ENCODE measurements at places on chromosomes 2 and 18.

- DNase-seq, result no peak
Observed at GRCh38 chr18:4808891-4809290, 353.8 kb upstream of the DLGAP1 start.

- DNase-seq, result no peak
Observed at GRCh38 chr2:218267259-218267658, 2.7 kb downstream of the AAMP start.

DNA sequence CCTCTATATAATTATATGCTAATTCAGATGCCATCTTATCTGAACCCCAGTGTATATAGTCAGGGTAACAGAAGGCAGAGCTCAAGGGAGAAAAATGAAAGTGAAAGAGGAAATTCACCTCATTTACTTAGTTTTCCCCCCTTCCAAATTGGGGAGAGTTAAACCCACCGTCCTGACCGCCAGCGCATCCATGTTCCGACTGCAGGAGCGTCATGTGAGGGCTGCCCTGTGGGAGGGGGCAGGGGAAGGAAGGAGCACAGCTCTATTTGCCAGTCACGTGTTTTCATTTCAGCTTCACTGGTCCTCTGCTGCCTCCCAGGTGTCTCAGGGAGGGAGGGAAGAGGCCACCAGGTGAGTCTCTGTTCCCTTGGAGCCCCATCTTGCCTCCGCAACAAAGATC is 13.2 kb downstream of the CNNM4 start:
- DNase-seq, result no peak

DNA sequence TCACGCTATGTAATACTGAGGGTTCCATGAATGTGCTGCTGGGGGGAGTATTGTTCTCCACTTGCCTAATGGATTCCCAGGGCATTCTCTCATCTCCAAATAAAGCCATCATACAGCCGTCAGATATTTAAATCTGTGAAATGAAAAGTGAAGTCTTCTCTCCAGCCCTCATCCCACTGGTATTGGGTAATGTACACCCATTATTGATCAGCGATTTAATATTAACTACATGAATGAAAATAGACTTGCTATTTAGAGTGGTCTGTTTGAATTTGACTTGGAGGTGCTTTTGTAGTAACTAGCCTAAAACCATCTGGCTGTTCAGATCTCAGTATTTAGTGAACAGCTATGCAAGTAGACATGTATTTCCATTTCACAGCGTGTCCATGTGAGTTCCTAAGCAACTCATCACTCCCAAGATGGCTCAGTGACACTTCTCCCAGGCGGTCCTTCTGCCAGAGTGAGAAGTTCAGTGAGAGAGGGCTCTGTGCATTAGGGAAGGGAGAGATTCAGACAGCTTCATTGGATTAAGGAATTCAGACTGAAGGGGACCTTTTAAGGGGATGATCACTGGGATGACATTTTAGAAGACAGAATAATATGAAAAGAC is 140.7 kb downstream of the WDSUB1 start:
- no peak for DNase-seq

DNA sequence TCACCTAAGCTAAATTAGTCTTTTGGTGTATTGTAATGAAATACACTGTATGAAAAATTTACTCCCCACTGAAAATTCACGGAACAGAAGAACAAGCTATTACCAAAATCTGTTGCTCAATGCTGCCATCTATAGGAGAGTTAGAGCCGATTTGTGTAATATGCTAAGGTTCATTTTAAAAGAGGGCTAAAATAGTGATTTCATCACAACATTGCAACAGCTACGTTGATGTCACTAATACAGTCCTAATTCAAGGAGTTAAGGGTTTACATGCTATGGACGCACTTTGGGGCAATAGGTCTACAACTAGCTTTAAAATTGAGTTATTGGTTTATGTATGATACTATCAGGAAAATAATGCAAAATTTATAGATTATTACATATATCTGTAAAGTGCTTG is 3.0 kb upstream of the IRS1 start:
- DNase-seq, result no peak

DNA sequence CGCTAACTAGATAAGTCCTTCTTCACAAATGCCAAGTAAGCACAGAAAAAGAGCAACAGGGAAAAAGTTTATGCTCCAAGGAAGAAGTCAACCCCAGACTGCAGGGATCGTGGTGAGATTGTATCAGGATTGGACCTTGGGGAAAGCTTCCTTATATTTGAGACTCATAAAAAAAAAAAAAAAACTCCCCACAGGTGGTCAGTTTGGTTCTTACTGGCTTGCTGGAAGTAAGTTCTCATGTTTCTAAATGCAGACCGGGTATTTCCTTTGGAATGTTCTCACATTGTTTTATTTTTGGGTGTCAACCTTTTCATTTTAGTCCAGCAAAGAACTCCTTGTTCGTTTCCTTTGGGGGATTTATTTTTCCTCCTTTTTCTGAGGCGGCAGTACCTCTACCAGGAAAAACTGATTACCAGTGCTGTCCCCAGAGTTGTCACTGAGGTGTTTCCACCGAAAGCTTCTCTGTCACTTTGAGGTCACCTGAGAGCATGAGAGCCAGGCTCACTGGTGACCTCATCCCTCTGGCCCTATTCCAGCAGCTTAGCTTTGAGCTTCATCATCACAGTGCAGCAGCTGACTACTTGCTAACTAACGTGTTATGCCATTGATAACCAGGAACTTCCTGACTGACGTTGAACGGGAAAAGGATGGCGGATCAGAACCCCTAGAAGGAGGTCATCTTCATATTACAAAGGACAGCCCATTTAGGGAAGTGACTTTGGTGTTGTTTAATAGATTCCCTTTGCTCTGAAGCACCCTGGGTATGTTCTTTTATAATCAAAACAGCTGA is 16.8 kb upstream of the ATP8B1 start:
- no peak for DNase-seq

- DNase-seq, result no peak
Observed at GRCh38 chr2:111157798-111158197, 37.1 kb downstream of the BCL2L11 start.

- no peak for DNase-seq
Observed at GRCh38 chr2:8477552-8478470, 204.0 kb upstream of the ID2 start.

DNA sequence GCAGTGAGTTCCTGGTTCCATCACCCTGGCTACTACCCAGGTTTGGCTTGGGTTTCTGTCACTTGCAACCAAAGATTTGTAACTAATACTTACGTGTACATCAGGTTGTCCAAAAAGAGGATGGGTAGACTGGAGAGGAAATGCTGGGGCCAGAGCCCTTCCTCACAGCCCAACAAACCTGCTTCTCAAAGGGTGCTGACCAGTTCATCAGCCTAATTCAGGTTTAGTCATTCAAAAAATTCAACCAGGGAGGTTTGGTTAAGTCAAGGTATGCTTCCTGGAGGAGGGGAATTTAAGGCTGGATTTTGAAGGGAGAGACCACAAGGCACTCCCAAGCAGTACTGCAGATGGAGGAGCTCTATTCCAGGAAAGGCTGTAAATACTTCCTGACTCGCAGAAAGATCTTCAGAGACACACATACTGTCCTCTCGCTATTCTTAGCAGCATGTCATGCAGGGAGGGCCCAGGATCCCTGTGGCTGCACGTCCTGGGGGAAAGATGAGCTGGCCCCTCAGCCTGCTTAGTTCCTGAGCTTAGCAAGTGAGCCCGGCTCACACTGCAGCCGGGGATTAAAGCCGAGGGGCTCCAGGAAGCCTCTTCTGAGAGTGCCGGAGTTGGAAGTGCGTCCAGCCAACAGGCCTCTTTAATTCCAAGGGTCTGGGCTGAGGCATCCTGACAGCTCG is 40.0 kb upstream of the BIN1 start:
- DNase-seq, result no peak

DNA sequence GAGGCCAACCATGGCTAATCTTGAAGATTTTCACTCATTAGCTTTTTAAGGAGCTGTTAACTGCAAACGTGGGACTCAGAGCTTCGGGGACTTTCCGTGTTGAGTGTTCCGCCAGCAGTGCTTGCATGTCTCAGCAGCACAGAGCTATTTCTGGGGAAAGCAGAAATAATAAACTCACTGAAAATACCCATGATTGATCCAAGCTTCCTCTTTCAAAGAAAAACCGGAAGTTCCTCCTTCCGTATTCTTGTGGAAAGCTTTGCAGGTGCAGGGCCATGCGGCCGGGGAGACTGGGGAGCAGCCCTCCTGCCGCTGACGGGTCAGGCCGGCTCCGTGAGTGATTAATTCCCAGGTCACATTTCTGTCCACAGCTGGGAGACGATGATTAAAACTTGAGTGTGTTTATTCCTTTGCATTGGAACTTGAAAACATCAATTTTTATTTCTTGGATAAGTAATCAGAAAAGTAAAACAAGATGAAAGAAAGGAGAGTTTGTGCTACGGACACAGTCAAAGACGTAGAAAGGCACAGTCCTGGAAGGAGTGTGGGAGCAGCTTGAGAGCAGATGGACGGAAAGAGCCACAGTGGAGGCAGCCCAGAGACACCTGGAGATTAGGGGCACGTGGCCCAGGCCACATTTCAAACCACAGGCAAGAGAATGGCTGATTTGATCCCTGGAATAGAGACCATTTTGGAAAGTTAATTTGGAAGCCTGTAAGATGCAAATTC is 54.2 kb upstream of the CTDP1 start:
- no peak for DNase-seq

- no peak for DNase-seq
Observed at GRCh38 chr18:24462838-24463775, 2.7 kb downstream of the HRH4 start.

GRCh38 chr18:79445696-79446561 is 50.2 kb downstream of the NFATC1 start:
- DNase-seq, result no peak

DNA sequence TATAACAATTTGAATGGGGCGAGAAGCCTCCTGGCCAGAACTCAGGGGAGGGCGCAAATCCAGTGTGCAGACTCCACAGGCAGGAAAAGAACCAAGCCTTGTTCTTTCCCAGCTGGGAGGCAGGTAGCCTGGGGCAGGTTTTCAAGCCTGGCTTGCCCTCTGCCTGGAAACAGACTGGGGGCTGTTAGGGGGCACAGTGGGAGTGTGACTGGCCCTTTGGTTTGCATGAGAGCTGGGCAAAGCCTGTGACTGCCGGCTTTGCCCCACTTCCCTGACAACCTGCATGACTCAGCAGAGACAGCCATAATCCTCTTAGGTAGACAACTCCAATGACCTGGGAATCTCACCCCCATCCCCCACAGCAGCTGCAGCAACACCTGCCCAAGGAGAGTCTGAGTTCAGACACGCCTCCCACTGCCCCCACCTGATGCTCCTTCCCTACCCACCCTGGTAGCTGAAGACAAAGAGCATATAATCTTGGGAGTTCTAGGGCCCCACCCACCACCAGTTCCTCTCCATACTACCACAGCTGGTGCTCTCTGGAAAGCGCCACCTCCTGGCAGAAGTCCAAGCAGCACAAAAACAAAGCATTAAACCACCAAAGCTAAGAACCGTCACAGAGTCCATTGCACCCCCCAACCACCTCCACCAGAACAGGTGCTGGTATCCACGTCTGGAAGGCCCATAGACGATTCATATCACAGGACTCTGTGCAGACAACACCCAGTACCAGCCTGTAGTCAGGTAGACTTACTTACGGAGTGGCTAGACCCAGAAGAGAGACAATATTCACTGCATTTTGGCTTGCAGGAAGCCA is 402.5 kb downstream of the STK39 start:
- DNase-seq, result no peak

GRCh38 chr18:49304751-49305150 is 155.7 kb downstream of the DYM start:
- DNase-seq, result no peak

DNA sequence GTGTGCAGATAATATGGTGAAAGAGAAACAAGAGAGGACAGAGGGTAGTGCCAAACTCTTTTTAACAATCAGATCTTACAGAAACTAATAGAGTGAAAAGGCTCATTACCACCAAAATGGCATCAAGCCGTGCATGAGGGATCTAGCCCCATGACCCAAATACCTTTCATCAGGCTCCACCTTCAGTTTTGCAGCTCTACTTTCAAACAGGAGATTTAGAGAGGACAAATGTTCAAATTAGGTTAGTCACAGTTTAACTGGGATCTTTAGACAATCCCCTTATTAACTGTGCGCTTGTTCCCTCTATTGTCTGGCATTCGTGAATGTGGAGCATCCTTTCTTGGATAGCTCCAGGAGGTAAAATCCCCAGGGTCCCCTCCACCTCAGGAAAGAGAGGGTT is 1209.3 kb upstream of the CHAC2 start:
- DNase-seq, result no peak

GRCh38 chr2:46858702-46859090 is 56.9 kb downstream of the MCFD2 start:
- no peak for DNase-seq

DNA sequence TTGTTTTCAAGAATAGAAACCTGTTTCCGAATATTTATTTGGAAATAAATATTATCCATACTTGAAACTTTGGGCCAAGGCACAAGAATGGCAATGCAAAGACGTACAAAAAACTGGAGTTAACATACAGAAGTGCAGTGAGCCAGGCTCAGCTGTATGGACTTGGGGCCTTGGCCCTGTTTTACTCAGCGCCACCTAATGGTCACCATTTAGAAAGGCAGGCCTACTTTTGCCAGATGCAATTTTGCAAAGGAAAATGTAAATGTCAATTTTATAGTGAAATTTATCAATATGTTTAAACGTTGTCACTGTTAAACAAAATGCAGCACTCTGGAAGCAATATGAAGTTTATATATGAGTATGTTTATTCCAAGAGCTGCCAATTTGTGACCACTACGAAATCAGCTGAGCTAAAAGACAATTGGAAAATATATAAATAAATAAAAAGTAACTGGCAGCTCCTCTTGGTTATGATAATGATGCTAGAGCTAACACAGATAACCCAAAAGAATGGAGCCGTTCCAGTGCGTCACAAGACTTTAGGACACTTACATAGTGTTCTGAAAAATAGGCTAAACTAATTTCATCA is 155.0 kb downstream of the ARHGAP15 start:
- no peak for DNase-seq

DNA sequence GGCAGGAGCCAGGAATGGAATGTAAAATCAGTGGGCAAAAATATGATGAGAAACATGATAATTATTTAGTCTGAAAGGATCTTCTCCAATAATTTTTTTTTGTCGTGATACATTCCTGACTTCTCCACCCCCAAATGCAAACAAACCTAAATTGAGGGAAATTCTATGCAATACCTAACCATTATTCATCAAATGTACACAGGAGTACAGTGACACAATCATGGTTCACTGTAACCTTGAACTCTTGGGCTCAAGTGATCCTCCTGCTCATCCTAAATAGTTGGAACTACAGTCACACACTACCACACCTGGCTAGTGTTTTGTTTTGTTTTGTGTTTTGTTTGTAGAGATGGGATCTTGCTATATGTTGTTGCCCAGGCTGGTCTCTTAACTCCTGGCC is 46.5 kb downstream of the RAB10 start:
- no peak for DNase-seq

DNA sequence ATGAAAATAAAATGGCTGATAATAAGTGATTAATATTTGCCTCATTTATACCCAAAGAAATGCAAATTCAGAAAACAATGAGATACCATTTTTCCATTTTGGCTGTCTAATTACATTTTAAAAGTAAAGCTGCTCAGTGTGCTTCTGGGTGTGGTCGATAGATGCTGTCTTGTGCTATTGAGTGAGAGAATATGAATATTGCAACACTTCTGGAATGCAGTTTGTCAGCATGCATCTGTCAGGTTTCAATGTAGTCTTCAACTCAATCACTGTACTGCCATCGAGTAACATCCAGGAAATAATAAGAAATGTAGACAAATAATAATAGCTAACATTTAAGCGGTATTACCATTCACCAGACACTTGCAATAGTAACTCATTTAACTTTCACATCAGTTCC is 3.9 kb downstream of the IL18R1 start:
- no peak for DNase-seq

All from stimulated activated CD8-positive, alpha-beta memory T cell treated with anti-CD3 and anti-CD28 coated beads, Interleukin-7, amount 100 ng/mL, for 1 hour (primary cell).